ENCODE measurements at places on chromosomes 2 and 18. TPM values are rescaled to one million over a fixed set of nuclear protein-coding genes. Genes with fewer than 3 reads are reported as not detected.

- DNase-seq: no peak
Observed at GRCh38 chr2:205721057-205721449, 38.8 kb downstream of the NRP2 start.

DNA sequence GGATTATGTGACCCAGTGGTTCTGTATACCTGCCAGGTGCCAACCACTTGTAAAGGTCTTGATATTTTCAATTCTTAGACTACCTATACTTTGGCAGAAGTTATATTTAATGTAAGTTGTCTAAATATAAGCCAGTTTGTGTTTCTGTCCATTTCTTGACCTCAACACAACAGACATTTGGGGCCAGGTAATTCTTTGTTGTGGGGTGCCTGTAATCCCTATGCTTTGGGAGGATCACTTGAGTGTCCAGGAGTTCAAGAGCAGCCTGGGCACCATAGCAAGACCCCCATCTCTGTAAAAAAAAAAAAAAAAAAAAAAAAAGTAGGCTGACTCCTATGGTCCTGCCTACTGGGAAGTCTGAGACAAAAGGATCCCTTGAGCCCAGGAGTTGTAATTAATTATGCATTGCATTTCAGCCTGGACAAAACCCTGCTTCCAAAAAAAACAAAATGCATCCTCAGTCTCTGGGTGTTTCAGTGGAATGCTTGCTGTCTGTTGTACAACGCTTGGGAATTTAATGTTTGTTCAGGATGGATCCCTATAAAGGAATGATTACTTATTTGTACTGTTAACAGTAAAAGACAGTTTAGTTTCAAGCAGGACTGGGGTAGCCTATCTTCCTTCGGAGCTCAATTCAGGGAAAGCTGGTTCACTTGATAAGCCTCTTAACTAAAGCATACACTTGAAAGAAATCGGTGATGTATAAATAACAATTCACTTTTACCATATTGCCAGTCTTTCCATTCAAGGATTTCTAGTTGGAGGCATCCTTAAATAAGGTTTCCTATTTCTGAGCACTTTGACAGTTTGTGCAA is 3.4 kb downstream of the RPS27A start:
- no peak for DNase-seq

GRCh38 chr2:17319090-17319489 is 199.2 kb downstream of the RAD51AP2 start:
- DNase-seq: no peak

DNA sequence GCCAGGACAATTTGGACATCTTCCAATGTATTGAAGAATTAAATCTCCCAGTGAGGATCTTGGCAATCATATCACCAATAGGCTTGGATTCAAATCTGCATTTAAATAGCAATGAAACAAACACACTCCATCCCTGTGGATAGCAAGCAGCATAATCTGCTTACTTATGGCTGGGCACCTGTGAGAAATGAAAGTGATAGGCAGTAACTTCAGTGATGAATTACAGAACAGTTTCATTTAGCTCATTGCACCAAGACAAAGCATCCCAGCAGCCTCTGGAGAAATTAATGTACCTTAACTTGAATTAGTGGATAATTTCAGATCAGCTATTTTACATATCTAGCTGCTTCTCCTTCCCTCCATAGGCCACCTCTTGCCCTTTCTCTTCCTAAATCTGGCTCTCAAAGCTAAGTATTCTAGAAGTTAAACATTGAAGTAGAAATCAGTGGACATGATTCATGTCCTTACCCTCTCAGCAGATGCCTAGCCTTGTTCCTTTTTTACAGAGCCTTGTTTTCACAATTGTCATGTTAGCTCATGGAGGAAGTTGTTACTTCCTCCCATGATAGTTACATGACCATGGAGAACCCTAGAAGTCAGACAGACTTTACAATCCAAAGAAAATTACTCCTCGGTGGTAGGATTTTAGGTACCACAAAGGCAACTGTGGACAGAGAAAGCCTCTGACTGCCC is 88.5 kb upstream of the TACR1 start:
- DNase-seq: no peak

- no peak for DNase-seq
Observed at GRCh38 chr2:190301032-190301431, 18.6 kb downstream of the HIBCH start.

Gene MAPK4
- total RNA-seq: 6.3 TPM

Measured in mesothelial cell of epicardium (in vitro differentiated cells).